ENCODE measurements at places on chromosomes 2 and 18.

DNA sequence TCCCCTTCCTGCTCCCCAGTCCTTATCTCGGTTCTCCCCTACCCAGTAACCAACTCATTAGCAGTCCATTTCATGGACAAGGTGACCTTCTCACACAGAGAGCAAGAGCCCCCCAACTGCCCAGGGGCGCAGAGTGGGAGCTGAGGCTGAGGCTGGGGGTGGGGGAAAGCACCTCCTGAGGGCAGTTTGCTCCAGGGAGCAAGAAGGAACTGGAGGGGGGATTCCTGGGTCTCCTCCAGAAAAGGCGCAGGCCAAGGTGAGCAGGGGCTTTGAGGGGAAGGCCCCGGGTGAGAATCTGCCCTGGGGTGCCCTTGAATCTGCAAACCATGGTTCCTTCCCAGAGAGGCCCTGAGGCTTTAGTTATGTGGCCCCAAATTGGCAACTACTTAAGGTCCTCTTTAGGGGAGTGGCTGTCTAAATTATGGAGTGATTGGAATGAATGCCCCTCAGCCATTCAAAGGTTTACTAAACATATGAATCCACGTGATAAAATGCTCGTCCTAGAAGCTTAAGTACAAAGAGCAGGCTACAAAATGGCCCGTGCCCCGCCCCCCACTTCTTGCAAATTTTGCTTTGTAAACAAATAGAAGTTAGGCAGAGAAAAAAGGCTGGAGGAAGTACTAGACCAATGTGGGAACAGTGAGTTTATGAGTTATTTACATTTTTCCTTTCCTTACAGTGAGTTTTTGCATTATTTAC lies 123.5 kb upstream of the HS6ST1 start:
- DNase-seq = no peak

DNA sequence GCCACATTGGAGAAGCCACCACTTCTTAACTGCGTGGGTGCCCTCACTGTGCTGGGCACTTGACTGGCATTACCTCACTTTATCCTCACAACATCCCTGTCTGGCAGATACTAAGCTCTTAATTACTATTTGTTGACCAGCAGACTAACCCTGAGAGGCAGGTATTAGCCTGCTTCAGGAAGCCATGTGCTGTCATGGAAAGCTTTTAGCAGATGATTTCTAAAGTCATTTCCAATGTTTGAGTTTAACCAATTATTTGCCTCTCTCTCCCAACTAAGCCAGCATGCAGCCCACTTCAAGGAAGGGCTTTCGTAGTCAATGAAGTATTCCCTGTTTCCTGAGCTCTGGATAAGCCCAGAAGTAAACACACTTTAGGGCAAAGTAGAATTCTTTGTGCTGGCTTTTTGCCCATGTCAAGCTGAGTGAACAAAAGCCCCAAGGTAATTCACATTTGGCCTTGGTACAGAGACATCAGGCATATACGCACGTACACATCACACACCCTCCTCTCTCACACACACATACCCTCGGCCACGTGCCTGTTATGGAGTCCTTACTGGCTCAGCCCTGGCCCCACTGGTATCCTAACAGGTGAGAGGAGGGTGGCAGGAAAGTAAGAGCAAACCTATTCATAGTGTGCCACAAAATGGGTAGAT lies 108.6 kb downstream of the C1D start:
- no peak for DNase-seq

GRCh38 chr18:74524097-74524496 lies 10.2 kb upstream of the CNDP1 start:
- DNase-seq = no peak

DNA sequence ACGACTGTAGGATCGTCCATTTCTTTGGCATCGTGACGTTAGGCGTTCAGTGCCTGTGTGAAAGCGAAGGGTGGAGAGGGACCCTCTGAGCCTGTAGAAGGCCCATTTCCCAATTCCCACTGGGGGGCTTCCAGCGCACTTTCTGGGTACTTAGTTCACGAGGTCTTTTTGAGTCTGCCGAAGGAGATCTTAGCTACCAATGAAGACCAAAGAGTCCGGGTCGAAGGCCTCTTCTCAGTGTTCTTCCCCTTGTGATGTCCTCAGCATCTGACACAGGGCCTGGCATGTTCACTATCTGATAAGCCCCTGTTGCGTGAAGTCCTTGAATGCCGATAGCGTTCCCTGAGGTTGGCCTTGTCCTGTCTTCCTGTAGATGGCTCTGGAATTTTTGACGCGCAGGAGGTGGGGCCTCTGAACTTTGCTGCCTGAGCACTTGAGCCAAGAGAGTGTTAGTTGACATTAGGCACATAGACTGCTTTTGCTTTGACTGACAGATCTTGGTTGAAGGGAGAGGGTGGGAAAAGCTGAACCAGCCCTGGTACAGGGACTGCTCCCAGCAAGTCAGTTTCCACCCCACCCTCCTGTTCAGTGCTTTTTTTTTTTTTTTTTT lies 52.8 kb downstream of the LDLRAD4 start:
- DNase-seq = no peak

- DNase-seq = no peak
Observed at GRCh38 chr2:11073251-11073650, 82.0 kb upstream of the SLC66A3 start.

DNA sequence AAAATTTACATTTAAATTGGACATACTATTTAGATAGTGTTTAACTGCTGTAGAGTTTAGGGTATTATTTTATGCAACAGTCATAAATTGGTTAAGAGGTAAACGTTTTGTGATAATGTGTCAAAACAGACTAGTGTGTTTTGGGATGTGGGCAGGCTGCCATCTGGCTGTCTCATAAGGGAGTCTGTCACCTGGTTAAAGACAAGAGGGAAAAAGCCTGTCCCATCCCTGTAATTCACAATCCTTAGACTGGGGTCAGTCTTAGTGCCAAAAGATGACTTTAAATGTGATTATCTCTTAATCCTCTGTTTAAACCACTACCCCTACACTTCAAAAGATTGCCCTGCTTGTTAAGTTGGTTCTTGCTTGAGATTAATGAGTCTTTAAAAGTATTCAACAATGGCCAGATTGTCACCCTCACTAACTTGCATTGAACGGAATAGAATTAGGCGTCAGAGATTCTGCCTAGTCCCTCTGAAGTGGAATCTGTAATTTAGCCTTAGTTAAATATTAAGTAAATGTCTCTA lies 59.2 kb downstream of the SGPP2 start:
- no peak for DNase-seq

DNA sequence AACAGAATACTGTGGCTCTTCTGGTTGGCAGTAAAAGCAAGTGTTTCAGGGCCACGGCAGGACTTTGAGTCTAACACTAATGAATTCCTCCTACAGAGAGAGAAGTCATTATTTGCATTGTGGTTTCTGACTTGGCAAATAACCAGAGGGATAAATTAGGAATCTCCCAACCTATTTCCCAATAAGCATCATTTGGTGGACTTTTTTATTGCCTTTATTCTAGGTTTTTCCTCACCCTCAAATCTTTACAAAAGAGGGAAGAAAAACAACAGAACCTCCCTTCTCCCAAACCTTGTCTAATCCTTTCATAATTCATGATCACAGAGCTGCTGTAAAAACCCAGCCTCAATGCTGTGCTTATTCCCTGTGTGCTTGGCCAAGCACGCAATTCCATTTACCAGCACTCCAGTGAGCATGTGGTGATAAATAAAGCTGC lies 179.7 kb downstream of the AGPS start:
- DNase-seq = no peak

- no peak for DNase-seq
Observed at GRCh38 chr2:234587341-234588053, 90.6 kb upstream of the ARL4C start.

All from stimulated activated CD8-positive, alpha-beta memory T cell treated with anti-CD3 and anti-CD28 coated beads, Interleukin-15, amount 100 ng/mL, for 48 hours (primary cell).